ENCODE measurements at places on chromosomes 1 and 21.
A peak's percentile ranks its signal among the peaks of the same experiment; 100 is the strongest.

GRCh38 chr1:52792036-52792435 is 50.5 kb upstream of the ZYG11A start:
- no peak for DNase-seq

DNA sequence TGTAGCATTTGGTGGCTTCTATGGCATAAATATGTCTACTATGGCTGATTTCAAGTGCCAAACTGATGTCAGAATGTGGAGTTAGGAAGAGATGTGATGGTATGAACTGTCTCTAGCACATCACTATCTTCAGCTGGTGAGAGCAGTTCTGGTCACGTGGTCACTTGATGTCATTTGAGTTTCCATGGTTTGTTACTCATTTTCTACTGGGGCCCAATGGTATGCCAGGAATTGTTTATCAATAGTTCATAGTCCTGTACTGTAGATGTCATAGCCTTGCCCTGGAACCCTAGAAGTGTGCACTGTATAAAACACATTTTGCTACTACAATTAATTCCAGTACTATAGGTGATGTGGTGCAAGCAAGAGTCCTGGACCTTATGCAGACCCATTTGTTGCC is 153.7 kb downstream of the PDE4B start:
- no peak for DNase-seq

- DNase-seq = no peak
Measured at GRCh38 chr1:6207921-6208320, 2.0 kb downstream of the RNF207 start.

DNA sequence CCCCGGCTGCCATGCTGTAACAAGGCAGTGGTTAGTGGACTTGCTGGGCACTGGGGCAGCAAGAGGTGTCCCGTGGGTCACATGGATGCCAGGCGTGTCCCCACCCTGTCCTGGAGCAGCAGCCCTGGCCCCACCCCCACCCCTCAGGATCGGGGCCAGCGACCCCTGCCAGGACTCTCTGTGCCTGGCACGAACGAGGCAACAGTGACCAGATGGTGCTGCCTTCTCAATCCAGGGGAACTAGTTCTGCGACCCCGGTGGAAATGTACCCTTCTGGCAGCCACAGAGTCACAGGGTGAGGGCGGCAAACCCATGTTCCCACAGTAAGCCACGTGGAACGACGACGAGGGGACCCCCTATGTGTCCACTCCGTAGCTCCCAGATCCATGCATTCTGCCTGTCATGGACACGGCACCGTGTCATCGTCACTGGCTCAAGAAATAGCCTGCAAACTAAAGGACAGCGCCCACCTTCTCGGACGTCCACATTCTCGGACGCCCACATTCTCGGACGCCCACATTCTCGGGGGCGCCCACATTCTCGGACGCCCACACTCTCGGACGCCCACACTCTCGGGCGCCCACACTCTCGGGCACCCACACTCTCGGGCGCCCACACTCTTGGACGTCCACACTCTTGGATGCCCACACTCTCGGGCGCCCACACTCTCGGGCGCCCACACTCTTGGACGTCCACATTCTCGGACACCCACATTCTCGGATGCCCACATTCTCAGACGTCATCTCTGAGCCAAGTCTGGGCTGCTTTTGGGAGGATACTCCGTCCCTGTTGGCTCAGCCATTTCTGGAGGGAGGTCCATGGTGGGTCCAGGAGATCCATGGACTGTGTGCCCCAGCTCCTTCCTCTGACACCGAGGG is 19.6 kb upstream of the ACTRT2 start:
- DNase-seq = no peak

- DNase-seq = peak; percentile 86
Measured at GRCh38 chr1:191174298-191174697, 696.6 kb upstream of the BRINP3 start.

DNA sequence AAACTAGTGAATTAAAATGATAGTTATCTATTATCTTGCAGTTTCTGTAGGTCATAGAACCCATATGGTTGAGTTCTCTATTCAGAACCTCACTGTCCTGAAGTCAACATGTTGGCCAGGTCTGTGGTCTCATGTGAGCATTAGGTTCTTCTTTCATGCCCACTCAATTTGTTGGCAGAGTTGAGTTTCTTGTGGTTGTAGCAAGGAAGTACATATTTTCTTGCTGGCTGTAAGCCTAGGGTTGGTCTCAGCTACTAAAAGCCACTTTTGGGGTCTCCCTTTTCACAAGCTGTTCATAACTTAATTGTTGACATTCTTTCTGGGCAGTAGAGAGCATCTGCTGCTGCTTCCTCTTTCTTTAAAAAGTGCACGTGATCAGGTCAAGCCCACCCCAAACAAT is 1165.1 kb upstream of the NCAM2 start:
- no peak for DNase-seq

GRCh38 chr1:209416039-209416438 is 167.5 kb upstream of the CAMK1G start:
- no peak for DNase-seq

DNA sequence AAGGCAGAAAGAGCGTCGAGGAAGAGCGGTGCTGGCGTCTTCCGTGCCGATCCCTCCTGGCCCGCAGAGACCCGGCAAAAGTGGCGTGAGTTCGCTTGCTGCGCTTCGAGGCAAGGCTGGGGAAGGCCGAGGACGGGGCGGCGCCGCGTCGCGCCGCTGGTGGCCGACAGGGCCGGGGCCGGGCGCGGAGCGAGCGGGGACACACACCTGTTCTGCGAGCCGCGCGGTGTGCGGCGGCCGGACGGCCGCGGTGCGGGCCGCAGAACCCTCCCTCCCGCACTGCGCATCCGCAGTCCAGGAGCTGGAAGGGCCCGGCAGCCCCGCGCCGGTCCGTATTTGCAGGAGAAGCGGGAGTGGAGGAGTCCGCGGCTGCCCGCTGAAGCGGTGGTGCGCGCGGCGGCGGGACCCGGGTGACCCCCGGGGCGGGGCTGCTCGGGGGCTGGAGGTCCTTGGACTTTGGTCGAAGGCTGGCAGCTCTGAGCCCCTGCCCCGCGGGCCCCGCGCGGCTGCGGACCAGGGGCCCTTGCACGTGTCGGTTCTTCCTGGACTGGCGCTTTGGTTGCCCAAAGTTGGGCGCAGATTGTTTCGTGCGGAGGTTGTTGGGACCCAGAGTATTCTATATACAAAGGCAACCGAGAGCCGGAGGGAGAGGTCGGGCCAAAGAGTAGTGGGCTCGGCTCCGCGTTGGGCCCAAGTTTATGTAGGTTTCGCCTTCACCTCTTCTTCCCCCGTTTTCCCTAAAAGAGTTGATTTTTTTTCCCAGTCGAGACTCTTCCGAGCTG is 2.6 kb downstream of the RNF220 start:
- no peak for DNase-seq

- DNase-seq = peak; percentile 96
Measured at GRCh38 chr21:42061195-42061985, 9.7 kb upstream of the UMODL1 start.
